ENCODE measurements at places on chromosomes 1 and 21.

- DNase-seq = no peak
Measured at GRCh38 chr1:215523906-215524305, 43.2 kb upstream of the KCTD3 start.

GRCh38 chr1:158989424-158989823, 20.3 kb upstream of the IFI16 start:
- DNase-seq = no peak

DNA sequence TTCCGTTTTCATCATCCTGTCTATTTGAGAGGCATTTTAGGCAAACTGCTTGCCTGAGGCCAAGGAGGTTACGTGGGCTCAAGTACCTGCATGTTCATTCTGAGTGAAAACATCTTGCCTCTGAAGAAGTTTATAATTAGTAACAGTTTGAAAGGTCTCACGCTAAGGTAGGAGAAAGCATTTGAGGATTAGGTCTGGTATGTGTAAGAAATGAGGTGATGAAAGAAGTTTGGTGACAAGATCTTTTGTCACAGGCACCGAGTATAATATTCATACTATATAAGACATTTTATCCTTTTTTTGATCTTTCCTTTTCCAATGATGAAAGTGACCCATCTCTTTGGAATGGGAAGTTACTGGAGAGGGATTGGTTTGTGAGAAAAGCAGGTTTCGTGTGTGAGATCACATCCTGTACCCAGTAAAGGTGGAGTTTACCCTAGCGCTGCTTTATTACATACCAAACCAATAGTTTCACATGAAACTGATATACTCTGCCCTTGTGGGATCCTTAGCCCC, 98.7 kb upstream of the PDC start:
- no peak for DNase-seq

DNA sequence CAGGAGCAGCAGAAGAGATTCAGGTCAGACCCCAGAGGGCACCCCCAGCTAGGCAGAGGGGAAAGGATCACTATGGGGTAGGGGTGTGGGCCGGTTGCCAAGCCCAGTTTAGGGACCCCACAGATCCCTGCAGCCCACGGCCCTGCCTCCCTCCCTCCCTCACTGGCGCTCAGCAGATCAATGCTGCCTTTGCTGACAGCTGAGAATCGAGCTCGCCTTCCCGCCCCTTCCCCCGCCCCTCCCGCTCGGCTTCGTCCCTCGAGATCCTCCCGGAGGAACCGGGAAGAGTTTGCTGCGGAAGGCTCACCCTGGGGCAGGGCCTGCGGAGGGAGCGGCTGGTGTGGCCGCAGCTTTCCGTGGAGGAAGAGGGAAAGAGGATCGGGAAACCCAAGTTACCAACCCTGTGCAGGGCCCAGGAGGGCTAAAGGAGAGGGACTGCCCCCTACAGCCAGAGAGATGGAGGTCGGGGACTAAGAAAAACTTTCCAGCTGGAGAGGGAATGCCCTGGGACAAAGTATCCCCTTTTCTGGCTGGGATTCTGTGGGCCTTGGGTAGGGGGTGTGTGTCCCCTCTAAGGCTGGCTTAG, 1.1 kb upstream of the KCNQ4 start:
- DNase-seq = no peak

GRCh38 chr1:111212634-111213335, 12.3 kb upstream of the DENND2D start:
- no peak for DNase-seq

Measured in amniotic stem cell (primary cell).